ENCODE measurements at places on chromosomes 6 and 20. TPM values are rescaled to one million over a fixed set of nuclear protein-coding genes. Genes with fewer than 3 reads are reported as not detected.

Gene HMGCLL1
- 1.4 TPM for total RNA-seq

Gene AGER
- total RNA-seq = 2.7 TPM

Gene KIZ
- total RNA-seq = 27.3 TPM

Gene SDHAF4
- total RNA-seq = 17.1 TPM

Gene GRM4
- total RNA-seq = not detected

Gene RAET1L
- not detected for total RNA-seq

Gene PLEKHG1
- total RNA-seq = 7.6 TPM

Gene SRSF12
- 0.26 TPM for total RNA-seq

Gene HDGFL1
- total RNA-seq = not detected

GRCh38 chr20:504632-505075 is 38.9 kb downstream of the CSNK2A1 start:
- no peak for DNase-seq

GRCh38 chr20:34863421-34863965 is 9.2 kb downstream of the GGT7 start:
- DNase-seq = no peak

DNA sequence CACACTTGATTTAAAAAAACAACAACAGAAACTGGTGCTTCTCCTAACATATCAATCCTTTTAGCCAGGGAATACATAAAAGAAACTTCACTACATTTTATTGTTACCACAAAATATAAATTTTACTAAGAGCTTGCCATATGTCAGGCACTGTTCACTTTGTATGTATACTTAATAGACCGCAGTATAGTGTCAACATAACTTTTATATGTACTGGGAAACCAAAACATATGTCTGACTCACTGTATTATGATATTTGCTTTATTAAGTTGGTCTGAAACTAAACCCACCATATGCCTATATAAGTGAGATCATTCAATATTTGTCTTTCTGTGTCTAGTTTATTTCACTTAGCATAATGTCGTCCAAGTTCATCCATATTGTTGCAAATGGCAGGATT is 108.4 kb downstream of the KLHL32 start:
- no peak for DNase-seq

GRCh38 chr20:22663528-22664025 is 79.2 kb upstream of the FOXA2 start:
- no peak for DNase-seq

GRCh38 chr6:157539900-157540752 is 159.1 kb downstream of the ZDHHC14 start:
- DNase-seq = no peak

- no peak for DNase-seq
Observed at GRCh38 chr6:113358063-113358583, 499.0 kb upstream of the MARCKS start.

DNA sequence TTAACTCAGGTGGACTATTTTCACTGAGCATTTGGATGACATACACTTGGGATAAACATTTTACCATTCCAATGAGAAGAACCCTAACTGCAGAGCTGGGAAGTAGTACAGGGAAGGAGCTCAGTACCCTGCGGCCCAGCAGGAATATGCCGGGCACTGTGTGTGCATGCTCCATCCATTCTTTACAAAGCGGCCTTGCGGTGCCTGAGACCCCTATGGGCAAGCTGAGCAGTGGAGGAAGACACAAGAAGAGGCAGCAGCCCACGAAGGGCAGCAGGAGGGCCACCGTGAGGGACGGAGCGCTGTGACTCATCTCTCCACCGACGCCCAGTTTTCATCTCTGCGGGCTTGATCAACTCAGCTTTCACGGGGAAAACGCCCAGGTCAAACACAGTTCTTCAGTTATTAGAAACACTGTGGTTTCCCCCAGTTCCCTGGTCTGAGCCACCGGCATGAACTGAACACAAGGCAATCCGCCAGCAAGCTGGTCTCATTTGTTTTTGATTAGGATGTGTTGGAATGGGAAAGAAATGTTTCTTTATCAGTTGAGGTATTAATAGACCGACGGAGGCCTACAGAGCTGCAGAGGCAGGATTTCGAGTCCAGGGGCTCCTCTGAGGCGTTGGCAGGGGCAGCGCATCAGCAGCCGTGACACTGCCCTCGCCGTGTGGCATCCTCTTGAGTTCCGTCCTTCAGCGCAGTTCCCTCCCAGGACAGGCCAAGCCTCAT is 44.9 kb downstream of the IRF4 start:
- no peak for DNase-seq

GRCh38 chr6:108836061-108836460 is 12.2 kb upstream of the ARMC2 start:
- DNase-seq = no peak

GRCh38 chr20:39611901-39612300 is 649.8 kb downstream of the DHX35 start:
- no peak for DNase-seq

DNA sequence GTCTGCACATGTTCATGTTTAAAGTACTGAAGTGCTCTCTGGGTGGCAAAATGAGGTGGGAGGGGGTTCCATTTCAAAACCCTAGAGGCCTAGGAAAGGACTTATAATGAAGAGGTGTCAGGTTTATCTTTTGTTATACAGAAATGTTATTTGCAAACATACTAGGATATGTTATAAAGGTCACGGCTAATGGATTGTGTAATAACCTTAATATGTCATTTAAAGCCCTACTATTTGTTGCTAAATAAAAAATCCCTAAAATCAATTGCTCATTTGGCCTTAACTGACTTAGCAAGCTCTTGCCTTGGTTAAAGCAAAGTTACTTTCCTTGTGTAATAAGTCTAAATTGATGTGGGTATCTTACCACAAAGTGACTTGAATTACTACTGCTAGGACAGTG is 8.8 kb downstream of the NKX2-4 start:
- DNase-seq = no peak

GRCh38 chr20:38195521-38195920 is 30.5 kb upstream of the TGM2 start:
- DNase-seq = no peak

DNA sequence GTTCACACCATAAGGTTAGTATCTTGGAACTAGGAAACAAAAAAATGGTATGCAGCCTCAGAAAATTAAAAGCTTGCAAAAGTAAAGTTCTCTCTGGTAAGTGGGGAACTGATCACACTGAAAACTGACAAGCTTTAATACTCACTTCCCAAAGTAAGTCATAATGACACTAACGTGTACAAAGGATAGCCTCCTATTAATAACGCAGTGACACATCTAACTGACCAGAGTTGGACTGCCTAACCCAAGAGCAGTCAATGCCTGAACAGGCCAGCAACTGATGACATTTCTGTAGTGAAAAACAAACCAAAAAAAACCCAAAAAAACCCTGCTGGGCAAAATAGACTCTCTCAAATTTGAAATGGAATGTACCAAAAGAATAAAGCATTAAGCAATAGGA is 30.7 kb downstream of the CHD6 start:
- DNase-seq = no peak

DNA sequence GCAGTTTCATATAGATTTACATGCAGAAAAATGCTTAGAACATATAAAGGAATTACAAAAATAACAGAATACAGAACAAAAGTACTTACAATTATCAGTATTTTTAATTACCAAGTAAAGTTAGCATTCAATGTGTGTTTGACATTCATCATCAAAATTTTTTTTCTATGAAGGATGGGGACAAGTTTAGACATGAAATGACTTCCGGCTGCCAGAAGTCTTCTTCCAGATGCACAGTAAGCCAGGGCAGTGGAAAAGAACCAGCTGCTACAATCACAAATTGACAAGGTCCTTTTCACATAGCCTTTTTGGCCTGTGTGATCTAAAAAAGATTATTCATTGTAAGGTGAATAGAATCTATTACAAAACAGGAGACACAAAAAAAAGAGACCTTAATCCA is 73.8 kb downstream of the HUS1B start:
- no peak for DNase-seq

DNA sequence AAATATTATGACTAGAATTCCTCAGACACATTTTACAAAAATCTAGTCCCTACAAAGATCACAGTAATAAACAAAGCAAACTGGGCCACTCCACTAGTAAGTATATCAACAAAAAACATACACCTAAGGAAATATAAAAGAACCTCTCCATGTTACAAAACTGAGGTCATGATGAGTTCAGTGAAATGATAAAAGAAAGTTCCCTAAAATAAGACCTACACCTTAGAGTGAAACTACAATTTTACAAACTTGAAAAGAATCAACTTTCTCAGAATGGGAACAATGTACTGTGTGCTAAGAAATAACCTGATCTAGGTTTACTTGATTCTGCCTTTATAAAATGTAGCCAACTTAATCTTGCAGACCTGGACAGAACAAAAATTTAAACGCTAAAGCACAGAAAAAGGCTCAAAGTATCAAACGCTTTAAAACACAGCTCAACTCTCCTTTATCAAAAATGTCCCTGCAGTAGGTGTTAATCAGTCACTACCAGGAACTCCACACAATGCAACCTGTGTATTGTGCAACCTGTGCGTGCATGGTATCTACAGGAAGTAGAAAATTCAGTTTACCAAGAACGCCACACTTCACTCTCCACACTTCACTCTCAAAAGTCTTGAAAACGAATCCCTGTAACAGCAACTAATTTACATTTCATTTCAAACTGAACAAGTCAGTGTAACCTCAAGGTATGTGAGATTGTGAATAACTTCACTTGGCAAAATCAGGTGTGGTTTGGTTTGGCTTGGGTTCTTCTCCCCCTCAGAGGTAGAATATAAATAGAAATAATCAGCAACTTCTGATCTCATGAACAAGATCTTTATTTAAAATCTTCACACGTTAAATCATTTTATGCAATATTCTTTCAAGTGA is 1.8 kb downstream of the RALGAPA2 start:
- no peak for DNase-seq

GRCh38 chr20:35503841-35504561 is 25.5 kb downstream of the C20orf173 start:
- no peak for DNase-seq

DNA sequence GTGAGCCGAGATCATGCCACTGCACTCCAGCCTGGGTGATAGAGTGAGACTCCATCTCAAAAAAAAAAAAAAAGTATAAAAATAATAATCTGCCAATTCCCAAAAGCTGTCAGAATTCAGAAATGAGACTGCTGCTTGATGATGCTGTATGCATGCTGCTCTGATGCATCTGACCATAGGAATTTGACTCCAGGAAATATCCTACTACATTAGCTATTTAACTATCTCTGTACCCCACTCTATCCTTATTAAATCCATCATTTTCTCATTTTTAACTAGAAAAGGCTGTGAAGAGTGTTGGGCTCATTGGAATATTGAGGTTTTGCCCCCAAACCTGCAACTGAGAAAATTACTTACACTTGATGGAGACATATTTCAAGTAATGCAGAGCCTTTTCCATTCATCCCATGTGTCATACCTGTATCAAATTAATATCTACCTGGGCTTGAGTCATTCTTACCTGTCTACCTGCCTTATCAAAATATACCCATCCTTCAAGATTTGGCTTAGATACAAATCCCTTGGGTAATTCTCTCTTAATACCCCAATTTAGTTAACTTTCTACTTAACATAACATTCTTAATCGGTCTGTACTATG is 135.2 kb upstream of the PREP start:
- DNase-seq = no peak

- DNase-seq = no peak
Observed at GRCh38 chr6:20056350-20056992, 155.8 kb downstream of the MBOAT1 start.

- no peak for DNase-seq
Observed at GRCh38 chr6:88881451-88881850, 82.0 kb downstream of the RNGTT start.

DNA sequence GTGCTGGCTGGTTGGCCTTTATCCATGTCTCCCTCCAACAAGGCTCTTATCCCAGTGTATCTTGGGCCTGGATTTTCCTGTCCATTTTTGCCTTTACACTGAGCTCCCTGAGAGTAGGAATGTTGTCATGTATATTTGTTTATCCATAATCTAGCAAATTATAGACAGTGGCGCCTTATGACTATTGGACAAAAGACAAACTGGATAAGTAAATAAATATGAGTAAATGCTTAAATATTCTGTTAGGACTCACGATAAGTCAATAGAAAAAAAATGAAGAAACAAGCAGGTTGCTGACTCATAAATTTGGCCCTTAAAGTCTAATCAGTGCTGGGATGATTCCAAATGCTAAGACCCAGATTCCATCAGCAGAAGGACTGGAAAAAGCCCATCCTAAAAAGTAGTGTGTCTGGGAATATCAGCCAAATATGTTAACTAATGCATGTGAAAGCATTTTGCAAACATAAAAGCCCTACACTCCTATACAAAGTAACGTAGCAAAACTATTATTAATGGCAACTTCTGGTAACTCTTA is 55.0 kb upstream of the PCSK2 start:
- no peak for DNase-seq

DNA sequence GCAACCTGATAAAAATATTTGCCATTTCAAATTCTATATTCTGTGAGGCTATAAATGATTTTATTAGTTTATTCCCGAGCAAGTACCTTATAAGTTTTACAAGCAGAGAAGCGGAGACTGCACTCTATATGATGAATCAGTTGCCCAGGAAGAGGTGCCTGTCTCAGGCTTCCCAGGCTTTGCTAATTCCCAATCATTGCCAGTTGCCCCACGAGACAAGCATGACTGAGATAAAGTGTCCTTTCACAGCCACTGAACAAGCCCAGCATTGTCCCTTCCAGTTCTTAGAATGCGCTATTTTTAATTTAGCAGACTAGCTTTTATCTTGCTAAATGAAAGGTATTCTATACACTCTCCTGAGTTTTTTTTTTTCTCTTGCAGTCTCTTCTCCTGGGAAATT is 260.7 kb downstream of the ALDH8A1 start:
- no peak for DNase-seq

GRCh38 chr20:12893019-12893418 is 115.8 kb upstream of the SPTLC3 start:
- DNase-seq = no peak

GRCh38 chr6:27888566-27888965 is 23.6 kb downstream of the OR2B2 start:
- DNase-seq = no peak

DNA sequence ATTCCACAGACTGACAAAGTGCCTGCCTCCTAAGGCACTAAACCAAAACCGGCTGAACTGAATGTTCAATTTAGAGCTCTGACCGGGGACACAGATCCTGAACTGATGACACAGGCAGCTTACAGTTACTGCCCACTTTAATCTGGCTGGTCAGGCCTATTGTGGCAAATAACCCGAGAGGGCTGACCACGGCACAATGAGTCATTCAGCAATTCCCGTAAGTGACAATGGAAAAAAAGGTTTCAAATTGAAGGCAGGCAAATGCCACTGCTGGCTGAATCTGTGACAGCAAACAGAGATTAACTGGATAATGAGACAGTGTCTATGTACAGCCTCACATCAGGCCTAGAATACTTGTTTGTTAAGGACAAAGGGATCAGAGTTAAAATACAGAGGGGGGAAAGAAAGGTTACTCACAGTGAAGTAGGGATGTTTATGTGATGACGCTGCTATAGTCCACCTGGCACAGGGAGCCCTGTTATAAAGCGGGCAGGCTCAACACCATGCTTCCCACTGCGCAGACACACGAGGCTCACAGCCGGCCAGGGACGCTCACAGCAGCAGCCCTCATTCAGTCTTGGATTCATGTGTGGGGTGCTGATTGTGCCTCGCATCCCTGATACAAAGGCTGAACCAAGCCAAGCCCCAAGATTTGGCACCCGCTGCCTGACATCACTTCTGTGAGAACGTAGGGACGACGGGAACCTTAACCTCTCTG is 54.4 kb downstream of the RTN4IP1 start:
- DNase-seq = no peak
